Ureter (tissue), 1 donor: ENCODE measurements at places on chromosomes 3 and 15. TPM values are rescaled to one million over a fixed set of nuclear protein-coding genes. Genes with fewer than 3 reads are reported as not detected.

RTP4 gene
- total RNA-seq = 10.6 TPM

ATP13A5 gene
- not detected for total RNA-seq

SEMA3B gene
- total RNA-seq = 18.2 TPM

FOXB1 gene
- total RNA-seq = not detected

PLA2G4E gene
- total RNA-seq = 0.34 TPM

GRCh38 chr3:124461838-124462632, 268.2 kb upstream of the UMPS start:
- no peak for DNase-seq

GRCh38 chr3:9204253-9204992, 45.0 kb downstream of the SRGAP3 start:
- DNase-seq = no peak

GRCh38 chr3:101009386-101009785, 16.2 kb upstream of the ABI3BP start:
- no peak for DNase-seq

DNA sequence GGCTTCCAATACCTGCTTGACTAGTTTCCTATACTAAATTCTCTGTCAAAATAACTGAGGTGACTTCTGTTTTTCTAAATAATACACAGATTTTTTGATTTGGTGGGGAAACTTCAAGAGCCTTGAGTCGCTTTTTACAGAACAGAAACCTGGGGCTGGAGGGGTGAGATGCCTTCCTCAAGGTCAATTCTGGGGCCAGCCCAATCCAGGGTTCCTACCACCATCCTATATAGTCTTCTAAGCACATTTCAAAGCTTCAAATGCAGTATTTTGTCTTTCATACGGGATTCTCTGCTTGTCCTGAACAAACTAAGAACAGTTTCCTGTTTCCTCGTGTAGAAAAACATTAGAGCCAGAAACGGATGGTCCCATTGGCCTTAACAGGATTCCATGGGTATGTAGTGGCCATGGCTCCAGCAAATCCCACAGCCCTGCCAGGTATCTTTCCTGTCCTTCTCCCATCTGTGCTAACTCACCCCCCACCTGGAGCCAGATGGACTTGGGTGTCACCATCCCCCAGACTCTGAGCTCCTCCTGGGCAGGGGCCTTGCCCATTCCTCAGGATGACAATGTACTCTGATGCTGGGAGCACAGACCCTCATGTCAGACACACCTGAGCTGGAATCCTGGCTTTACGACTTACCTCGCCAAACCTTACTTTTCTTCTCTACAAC, 146.9 kb downstream of the KLF13 start:
- peak; percentile 32 for DNase-seq

DNA sequence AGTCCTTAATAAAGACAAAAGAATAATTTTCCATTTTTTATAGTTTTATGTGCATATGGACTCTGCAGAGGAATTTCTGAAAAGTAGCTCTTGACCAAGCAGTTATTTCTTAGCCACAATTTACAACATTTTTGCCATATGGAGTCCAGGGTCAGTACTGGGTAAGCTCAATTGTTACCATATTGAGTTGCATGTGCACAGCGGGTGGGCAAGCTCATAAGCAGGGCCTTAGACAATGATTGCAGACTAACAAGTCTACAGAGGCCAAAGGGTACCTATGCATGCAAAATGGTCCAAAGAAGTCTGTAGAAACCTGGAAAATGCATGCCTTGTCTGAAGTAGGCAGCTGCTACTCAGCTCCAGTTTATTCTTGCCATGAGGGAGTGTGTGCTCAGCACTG, 19.0 kb upstream of the ARHGEF26 start:
- DNase-seq = no peak

DNA sequence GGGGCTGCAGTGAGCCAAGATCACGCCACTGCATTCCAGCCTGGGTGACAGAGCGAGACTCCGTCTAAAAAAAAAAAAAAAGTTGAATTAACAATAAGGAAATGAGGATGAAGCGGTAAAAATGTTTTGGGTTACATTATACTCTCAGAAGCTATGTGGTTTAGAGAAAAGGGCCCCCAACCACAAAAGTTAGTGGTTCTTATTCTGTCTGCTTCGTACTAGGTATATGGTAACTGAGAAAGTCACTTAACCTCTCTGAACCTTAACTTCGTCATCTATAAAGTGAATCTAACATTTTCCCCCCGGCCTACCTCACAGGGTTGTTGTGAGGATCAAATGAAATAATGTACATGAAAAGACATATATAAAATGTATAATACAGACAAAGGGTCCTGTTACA, 38.4 kb upstream of the EHHADH start:
- no peak for DNase-seq

DNA sequence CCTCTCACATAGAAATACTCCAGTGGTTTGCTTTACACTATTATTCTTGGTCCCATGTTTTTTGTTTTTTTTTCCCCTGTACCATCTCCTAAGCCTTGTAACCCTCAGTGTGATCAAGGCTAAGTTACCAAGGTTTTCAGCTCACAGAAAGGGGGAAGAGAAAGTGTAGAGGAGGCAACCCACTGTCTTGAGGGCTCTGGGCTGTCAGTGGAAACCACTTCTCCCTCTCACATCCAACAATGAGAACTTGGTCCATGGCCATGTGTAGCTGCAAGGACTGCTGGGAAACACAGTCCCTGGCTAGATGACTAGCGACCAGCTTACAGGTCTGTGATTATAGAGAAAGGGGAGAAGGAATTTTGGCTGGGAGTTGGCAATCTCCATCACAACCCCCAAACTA, 30.3 kb downstream of the GPD1L start:
- DNase-seq = no peak

- DNase-seq = no peak
Observed at GRCh38 chr15:50030456-50030855, 88.6 kb downstream of the ATP8B4 start.

- DNase-seq = no peak
Observed at GRCh38 chr15:44536302-44536961, 515 bp upstream of the EIF3J start.

DNA sequence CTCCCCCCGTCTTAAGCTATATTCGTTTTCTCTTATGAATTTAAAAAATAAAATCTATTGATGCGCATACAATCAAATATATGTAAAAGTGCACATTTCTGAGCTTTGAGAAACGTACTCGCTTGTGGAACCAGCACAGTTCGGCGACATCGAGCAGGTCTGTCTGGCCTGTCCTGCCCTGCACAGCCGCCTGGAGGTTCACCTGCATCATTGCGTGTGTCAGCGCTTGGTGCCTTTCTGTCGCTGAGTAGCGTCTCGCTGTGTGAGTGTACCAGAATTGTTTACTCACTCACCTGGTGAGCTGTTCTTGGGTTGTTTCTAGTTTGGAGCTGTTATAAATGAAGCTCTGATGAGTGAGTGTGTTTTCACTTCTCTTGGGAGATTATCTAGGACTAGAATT, 104.0 kb downstream of the VGLL4 start:
- DNase-seq = peak; percentile 39

- DNase-seq = no peak
Observed at GRCh38 chr15:76837474-76837873, 67.7 kb downstream of the SCAPER start.

DNA sequence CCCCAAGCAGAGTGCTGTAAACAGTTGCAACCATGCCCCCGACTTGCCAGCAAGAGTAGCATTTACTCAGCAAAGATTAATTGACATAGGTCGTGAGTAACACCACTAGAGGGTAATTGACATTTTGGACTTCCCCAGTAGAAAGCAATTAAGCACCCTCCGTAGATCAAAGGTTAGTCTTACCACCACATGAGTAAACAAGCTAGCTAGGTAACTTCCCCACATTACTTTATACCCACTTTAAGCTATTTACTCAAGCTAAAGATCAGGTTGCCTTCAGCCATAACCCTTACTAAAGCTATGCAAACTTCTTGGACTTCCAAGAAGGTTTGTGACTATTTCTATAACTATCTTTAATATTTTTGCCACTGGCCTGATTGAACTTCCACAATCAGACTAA, 1072.7 kb downstream of the OTOL1 start:
- no peak for DNase-seq

DNA sequence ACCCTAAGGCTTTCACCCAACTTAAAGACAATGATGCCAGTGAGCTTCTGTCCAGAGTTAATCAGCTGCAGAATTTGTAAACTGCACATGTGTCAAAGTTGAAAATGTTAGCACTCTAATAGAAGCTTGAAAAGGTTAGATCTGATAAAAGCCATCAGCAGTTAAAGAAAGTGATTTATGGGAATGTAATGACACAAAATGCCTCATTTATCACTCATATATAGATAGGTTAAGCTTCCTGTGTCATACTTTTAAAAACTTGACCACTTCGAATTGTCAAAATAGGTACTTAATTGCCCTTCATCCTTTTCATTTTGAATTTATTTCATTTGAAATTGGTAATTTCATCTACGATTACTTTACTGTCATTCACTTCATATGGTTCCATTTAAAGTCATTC, 151.6 kb downstream of the CDIN1 start:
- no peak for DNase-seq

DNA sequence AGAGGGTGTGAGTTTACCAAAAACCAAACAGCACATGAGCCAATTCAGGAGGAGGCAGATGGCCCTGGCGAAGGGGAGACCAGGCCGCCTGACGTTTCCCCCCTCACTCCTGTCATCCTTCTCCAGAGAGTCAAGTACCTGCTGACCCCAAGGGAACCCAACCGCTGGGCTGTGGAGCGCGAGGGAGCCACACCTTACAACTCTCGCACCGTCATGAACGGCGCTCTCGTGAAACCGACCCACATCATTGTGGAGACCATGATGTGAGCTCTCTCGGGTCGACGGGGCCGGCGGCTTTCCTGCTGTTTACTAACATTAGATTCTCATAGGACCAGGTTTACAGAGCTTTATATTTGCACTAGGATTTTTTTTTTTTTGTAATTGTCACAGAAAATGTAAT, 55.4 kb downstream of the GRIP2 start:
- DNase-seq = no peak
